Stimulated activated CD4-positive, alpha-beta T cell treated with anti-CD3 and anti-CD28 coated beads, Interleukin-1b, Interleukin-23, amount 100 ng/mL, for 24 hours (primary cell): ENCODE measurements at places on chromosomes 1 and 21.

DNA sequence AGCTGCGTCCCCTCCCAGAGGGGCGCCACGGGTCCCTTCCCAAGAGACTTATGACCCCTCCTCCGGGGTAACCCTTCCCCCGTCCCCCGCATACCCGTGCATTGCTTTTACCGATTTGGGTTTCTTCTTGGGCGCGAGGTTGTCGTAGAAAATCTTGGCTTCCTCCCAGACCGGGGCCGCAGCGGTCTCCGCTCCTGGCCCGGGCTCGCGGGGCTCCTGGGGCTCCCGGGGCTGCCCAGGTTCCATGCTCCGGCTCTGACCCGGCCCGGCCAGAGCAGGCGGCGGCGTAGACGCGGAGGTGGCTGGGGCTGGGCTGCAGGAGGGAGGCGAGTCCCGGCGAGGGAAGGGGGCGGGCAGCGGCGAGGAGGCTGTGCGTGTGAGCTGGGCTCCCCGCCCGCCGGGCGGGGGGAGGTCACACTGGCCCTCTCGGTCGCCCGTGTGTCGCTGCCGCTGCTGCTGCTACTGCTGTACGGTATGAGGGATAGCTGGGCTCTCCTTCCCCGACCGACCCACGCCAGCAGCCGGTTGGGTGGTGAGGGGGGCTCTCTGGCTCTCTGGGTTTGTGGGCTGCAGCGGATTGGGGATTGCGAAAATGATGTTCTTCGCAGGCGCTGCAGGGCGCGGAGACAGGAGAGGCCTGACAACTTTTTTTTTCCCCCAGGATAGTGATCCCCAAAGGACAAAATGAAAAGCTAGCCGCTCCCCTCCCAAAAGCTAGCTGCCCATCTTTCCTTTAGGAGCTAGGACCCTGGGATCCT lies at the start of gene NT5C1A:
TSS of gene NT5C1A (minus strand) at position 315 of the 758 bp plus-strand sequence. CDS start at position 246, 69 bp downstream.
- no peak for DNase-seq

GRCh38 chr1:16248603-16249516 lies 11.9 kb upstream of the CPLANE2 start:
- no peak for DNase-seq

DNA sequence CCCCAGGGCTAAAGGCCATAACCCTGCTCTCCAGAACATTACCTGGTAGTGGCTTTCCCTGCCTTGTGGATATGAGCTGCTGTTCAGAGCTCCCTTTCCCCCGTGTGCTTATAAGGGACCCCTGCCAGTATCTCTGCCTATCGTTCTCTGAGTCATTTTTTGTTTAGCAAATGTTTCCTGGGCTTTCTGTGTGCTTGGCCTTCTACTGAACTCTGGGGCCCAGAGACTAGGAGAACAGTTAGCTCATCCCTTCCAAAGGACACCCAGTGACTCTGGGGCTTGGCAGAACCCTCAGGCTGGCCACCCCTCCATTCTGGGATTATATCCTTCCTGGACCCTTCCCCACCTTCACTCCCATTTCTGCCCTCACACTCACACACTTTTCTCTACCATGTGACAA lies 80.8 kb upstream of the POU3F1 start:
- no peak for DNase-seq

GRCh38 chr1:115068826-115069585 lies 20.3 kb downstream of the TSPAN2 start:
- no peak for DNase-seq

DNA sequence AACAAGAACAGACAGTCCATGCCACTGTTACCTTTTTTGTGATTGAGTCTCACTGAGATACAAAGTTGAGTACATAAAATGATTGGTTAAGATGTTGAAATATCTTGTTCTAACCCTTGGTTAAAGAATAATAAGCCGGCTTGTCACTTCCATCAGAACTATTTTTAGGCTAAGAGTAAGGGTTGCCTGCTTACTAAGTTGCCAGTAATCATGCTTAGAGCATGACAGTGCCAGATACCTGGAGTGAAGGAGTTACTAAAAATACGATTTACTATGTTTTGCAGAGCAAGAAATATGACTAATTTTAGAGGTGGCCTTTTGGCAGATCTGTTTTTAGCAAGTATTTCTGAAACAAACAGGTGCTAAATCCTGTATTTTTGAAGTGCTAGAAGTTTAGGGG lies 6.0 kb downstream of the HUNK start:
- no peak for DNase-seq

DNA sequence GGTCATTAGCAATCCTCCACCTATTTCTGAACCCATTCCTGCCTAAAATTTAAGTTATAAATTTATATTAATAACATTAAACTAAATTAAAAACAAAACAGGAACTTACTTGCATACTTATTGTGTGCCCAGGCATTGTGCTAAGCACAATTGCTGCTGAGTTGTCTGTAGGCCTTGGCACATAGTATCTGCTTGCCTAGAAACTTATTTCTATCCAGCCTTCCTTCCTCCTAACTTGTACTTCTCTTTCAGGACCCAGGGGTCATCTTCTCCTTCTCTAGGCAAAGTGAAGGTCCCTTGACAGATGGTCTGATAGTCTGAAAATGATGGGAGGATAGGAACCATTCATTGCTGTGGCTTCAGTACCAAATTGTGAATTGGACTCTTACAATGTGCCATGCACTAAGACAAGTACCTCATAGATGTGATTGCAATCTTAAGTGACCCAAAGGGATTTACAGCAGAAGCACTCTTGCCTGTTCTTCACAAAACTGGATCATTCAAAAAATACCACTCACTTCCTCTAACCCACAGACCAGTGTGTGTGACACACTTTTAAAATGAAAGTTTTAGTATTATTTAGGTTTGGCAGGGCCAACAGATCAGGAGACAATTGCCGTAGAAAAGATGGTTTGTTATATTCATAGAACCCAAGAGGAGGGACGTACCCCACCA lies 10.3 kb upstream of the CD101 start:
- DNase-seq = no peak

DNA sequence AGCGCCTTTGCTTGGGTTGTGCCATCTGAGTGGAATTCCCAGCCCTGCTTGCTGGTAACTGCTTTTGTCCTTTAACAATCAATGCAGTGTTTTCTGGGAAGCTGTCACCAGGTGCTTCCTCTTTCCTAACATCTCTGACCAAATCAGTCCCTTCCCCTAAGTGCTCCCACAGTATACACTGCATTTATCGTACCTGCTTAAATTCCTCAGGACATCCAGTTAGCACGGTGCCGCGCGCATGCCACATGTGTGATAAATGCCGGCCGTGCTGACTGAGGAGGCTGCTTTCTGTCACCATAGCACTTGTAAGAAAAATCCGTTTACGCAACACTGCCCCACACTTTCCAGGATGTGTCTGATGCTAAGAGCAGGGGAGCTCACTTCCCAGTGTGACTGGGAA lies 115.4 kb downstream of the BCAR3 start:
- no peak for DNase-seq

GRCh38 chr1:204758601-204759000 lies 73.1 kb upstream of the LRRN2 start:
- no peak for DNase-seq

- no peak for DNase-seq
Observed at GRCh38 chr1:228307218-228308023, 99.2 kb downstream of the TRIM11 start.

DNA sequence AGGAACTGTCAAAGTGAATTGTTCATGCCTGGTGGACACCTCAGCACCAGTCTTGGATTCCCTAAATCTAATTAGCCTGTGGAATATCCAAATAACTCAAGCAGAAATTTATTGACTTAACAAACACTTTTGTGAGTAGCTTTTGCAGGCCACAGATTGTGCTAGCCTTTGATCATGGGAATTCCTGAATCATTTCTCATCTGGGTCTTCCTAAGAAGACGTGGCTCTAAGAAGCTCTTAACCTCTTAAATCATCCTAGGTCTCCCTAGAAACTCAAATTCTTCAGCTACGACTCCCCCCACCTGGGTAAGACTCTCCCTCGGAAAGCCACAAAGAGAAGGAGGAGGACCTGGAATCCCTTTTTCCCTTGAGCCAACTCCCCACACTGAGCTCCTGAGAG lies 53.8 kb upstream of the PSEN2 start:
- no peak for DNase-seq

DNA sequence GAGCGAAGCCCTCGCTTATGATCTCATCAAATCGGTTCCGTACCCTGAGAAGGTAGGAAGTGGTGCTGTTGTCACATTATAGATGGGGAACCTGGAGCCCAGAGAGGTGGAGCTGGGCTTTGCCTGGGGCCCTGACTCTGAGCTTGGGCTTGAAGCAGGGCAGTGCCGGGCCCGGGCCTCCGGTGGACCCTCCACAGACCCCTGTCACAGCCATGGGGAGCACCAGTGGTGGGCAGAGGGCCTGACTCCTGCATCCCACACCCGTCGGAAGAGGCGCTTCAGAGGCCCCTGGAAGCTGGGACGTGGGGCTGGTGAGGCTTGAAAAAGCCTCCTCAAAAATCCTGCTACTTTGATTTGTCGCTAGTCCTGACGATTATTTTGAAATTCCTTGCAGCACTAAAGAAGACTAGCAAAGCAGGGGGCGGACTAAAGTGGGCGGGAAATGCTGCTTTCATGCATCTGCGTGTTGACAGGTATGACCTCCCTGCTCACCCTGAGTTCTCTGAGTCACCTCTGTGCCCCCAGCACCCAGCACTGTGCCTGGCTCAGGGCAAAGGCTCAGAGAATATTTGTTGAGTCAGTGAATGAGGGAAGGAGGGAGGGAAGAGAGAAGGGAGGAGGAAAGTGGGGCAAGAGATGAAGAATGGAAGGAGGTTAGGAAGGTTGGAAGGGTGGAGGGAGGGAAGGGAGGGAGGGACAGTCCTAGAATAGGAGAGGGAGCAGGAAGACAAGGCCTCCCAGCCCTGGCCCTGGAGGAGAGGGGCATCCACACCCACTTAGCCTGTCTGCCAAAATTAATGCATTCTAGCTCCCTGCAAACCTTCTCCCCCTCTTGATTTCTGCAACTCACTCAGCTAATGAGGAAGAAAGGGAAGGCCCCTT lies 262.8 kb upstream of the VAMP3 start:
- DNase-seq = no peak

GRCh38 chr1:12206792-12207424 lies 22.9 kb upstream of the VPS13D start:
- DNase-seq = no peak

GRCh38 chr1:48556186-48556850 lies 84.3 kb upstream of the SPATA6 start:
- no peak for DNase-seq

GRCh38 chr1:59415286-59415850 lies 118.5 kb downstream of the FGGY start:
- DNase-seq = no peak

GRCh38 chr1:195075973-195076372 lies 1532.3 kb downstream of the KCNT2 start:
- DNase-seq = no peak

DNA sequence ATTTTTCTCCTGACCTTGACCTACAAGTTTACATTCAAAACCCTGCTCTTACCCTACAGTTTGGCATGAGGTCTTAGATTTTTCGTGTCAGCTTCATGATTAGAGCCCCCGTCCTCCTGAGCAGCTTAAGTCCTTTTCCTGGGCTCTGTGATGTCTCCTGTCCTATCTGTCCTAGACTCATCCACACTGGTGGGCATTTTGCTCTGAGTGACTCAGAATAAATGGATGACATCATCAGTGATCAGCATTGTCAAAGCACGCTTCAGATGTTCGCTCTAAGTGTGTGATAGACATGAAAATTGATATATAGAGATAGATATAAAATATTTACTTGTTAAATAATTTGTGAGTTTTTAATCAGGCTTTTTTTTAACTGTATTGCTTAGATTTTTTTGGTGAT lies 21.8 kb downstream of the RGS13 start:
- DNase-seq = no peak

GRCh38 chr21:34722684-34723300 lies 54.0 kb downstream of the CLIC6 start:
- DNase-seq = peak; percentile 13

GRCh38 chr1:35539824-35540261 lies 17.4 kb downstream of the KIAA0319L start:
- DNase-seq = no peak

DNA sequence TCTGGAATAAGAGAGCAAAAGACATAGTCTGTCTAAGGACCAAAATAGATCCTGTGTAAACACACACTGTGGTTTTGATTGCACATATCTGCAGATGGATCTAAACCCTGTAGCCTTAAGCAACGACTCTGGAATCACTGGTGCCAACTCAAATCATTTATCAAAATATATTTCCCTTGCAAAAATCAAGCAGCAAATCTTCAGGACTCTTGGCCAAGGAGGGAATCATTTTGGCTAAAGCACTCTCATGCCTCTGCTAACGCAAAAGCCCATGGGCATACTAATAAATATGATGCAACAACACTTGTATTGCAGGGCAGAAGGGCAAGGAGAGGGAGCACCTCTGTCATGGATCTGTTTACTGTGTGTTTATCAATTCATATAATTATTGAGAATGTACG lies 155.4 kb upstream of the DUSP10 start:
- no peak for DNase-seq

DNA sequence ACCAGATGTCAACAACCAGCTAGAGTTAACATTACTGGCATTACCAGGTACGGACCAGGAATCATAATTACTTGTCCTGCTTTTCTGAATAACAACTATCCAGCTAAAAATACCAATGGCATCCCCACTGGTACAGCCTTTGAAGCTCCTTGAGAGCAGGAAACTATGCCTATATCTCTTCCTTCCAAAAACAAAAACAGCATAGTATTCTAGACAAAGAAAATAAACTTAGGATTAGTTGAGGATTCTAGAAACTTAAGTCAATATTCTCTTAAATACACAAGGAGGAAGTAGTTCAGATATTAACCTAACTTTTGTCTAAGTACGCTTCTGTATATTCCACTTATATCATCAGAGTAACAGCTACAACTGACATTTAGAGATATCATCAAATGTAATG lies 3.0 kb downstream of the FUBP1 start:
- DNase-seq = no peak

DNA sequence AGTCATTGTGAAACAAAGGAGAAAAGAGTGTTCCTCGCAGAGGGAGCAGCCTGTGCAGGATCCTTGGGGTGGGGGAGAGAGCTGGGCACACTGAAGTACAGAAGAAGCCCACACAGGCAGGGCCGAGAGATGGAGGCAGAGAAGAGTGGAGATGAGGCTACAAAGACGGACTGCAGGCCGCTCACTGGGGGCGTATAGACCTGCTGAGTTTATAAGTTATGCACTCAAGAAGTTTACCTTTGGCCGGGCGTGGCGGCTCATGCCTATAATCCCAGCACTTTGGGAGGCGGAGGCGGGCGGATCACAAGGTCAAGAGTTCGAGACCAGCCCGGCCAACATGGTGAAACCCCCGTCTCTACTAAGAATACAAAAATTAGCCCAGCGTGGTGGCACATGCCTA lies 7.6 kb upstream of the SLAMF9 start:
- DNase-seq = no peak

DNA sequence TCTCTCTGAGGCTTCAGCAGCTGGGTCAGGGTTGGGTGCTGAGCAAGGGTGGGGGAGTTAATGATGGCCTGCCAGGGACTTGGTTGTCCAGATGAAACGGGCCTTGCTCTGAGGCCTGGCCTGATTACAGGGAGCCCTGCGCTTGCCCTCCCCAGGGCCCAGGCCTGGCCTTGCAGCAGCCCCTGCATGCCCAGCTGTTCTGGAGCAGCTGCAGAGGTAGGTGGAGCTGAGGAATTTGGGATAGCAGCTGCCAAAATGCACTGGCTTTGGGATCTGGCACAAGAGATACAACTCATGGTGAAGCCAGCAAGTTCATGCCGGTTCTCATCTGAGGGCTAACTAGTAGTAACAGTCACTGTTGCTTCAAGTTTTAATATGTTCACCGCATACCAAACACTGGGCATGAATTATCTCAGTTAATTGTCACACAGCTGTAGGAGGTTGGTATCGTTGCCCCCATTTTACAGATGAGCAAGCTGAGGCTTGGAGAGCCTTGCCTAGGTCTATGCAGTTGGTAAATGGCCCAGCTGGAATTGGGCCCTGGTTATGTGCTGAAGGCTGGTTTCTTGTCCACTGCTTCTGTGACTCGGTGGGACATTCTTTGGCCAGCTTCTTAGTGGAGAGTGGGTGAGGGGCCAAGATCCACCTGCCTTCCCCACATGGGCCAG lies 7.3 kb upstream of the SERINC2 start:
- no peak for DNase-seq
